ENCODE measurements at places on chromosomes 13 and 19.

GRCh38 chr13:19604306-19604705 is 29.2 kb upstream of the MPHOSPH8 start:
- no peak for DNase-seq

GRCh38 chr13:96958286-96958891 is 35.9 kb downstream of the OXGR1 start:
- DNase-seq, result no peak

DNA sequence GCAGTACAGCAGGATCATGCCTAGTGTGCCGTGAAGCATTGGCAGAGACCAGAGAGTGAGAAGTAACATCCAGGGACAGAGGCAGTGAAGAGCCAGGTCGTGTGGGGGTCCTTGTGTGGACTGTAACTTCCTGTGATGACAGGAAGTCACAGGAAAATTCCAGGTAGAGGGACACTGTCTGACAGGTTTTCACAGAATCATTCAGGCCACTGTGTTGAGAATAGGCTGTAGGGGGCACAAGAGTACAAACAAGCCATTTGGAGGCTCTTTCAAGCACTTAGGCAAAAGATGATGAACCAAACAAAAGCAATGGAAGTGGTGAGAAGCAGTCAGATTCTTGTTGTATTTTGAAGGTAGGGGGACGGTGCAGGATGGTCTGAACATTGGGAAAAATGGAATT is 46.4 kb downstream of the N4BP2L1 start:
- no peak for DNase-seq

DNA sequence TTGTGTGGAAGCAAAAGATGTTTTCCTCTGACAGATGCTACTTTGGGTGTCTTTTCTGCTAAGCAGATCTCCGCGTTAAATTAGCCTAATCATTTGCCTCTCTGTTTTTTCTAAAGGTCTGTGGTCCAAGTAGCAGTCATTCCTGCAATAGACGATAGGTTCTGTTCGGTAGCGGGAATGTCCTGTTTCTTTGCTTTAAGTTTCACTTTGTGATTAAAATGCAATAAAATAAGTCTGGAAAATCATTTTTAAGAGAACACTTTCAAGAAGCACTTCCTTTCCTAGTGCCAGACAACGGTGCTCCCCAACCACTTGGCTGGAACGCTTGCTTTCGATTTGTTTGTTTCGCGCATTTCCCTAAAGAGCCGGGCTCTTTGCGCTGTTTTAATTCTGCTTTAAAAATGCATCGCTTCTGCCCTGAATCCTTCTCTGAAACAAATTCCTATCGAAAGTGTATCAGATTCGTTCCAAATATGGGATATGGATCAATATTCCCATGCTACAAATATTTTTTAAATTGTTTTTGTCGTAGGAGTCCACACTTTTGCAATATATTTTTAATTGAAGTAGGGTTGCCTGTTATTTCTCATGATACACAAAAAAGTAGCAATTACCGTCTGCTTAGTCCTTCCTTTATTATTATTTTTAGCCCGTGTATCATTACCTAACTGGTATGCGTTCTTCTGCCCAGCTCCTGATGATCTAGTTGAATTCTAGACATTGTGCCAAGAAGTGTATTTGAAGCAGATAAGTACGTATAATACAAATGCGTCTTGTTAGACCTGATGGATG is 14.2 kb downstream of the ZIC2 start:
- DNase-seq, result no peak

- DNase-seq, result no peak
Observed at GRCh38 chr13:43804461-43805070, 17.8 kb upstream of the ENOX1 start.

DNA sequence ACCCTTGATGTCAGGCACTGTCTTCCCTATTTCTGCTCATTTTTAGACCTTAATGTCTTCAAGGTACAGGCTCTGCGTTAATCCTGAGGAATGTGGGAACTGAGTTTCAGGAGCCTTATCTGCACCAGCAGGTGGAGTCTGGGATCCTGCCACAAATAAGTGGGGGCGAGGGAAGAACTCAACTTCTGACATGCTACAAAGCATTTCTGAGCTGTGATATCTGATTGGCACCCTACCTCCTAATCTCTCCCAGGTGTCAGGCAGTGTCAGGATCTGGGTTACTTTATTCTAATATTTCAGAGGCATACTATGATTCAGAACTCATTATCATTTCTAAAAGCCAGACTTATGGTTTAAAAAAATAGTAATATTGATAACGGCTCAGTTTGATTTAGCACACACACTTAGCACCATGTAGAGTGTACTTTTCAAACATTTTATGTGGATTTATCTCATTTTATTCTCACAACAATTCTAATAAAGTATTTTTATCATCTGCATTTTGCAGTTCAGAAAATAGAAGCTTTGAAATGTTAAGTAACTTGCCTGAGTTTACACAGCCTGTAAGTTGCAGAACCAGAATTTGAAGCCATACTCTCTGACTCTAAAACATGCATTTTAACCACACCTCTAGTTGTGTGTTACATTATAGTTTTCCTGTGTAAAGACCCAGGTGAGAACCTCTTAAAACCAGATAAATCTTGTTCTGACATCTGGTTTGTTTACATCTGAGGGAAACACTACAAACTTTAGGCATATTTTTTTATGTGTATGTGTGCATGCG is 358.6 kb downstream of the TDRD3 start:
- no peak for DNase-seq

- DNase-seq, result no peak
Observed at GRCh38 chr13:77143431-77143830, 116.5 kb upstream of the FBXL3 start.

DNA sequence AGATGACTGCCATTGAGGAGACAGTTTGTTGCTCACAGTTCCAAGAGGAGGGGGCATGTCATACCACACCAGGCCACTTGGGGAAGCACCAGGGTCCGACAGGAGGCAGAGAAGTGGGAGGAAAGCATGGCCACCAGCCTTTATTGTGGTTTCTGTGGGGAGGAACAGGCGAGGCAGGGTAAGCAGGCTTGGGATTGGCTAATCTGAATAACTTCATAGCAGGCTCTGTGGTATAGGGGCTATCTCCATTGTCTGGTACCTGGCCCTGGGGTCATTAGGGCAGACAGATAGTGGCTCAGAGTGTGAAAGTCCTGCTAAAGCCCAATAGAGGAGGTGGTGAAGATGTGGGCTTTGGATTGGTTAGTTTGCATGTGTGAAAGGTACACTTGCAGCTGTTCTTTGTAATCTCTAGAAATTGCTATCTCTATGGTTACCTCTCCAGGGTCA is 35.5 kb downstream of the CBY2 start:
- DNase-seq, result peak; percentile 15

- DNase-seq, result no peak
Observed at GRCh38 chr19:58555920-58556621, 1.2 kb upstream of the CHMP2A start.

DNA sequence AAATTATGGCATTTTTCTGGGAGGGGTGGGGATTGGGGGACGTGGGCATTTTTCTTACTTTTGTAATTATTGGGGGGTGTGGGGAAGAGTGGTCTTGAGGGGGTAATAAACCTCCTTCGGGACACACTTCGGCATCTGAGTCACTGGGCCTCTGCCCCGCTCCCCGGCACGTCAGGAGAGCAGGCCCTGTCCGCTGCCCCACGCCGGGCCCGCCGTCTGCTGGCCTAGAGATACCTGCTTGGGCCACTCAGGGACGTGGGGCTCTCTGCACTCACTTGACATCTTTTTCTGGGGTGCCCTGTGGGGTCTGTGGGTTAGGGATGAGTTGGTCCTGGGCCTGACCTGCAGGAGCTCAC is 3.5 kb upstream of the FTL start:
- DNase-seq, result no peak

- no peak for DNase-seq
Observed at GRCh38 chr13:113559901-113560644, 24.5 kb upstream of the TFDP1 start.

DNA sequence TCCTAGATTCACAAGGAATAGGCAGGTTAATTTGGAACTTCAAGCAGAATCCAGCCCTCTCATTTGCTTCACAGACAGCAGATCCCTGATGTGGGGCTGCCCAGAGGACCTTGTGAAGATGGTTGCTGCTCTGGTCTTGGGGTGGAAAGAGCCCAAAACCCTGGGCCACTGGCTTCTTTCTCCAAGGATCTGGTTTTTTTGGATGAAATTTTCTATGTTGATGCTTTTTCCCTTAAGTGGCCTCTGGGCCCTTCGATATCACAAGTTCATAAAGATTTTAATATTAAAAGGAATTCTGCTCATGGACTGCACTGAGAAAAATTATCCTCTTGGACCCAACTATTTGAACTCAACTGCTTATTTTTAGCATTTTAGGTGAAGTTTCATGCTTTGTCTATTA is 421.1 kb downstream of the KLF5 start:
- no peak for DNase-seq

DNA sequence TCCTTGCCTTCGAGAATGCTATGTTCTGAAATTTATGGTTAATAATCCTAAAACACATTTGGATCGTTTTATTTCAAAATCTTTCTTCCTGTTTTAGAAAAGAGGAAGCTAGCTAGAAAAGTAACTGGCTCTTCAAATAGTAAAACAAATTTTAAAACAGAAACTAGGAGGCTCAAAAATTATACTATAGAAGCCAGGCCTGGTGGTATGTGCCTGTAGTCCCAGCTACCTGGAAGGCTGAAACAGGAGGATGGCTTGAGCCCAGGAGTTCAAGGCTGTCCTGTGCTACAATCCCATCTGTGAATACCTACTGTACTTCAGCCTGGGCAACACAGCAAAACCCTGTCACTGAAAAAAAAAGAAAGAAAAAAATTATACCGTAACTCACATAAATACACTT is 57.9 kb downstream of the ELF1 start:
- DNase-seq, result no peak
